ENCODE measurements at places on chromosomes 1 and 21.

DNA sequence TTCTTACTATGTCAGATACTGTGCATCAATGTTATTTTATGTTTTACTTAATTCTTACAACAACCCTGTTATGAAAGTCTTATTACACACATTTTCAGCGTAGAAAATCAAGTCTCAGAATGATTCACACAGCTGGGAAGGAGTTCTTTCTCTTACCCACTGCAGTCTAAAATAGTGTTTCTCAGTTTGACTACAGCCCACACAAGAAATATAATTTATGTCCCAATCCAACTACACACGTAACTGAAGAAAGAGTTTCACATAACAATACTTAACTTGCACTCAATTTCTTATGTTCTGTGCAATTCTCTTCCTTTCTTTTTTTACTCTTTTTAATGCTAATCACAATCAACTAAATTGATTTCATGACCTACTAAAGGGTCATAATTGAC is 252.8 kb upstream of the ADGRL2 start:
- DNase-seq: no peak

DNA sequence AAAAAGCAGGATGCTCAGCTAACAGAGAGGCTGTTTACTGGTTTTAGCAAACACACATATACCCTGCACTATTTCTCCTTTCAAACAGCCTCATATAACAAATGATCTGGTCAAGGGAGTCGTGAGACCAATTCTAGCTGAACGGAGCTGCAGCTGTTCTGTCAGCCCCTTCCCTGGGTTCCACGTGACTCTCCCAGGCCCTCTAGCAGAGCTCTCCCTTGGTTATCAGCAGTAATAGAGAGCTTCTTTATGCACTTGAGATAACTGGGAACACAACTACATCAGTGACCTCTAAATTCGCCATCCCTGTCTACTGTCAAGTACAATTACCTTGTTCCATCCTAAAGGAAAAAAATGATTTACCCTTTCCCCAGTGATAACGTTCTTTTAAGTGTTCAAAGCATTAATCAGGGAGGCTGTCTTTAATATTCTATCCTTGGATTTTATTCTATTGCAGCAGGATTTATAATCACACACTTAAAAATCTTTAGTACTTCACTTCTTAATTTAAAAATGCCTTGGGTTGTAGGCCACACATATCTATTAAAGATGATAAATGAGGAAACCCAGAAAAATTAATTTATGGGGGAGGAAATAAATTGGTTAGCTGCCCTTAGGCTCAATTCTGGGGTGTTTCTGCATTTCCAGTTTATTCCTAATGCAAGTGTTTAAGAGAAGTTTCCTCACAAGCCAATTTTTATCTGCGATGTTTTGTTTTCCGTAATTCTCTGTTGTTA is 28.2 kb downstream of the PTGER3 start:
- no peak for DNase-seq

- DNase-seq: no peak
Observed at GRCh38 chr21:31489726-31490125, 145.7 kb upstream of the TIAM1 start.

DNA sequence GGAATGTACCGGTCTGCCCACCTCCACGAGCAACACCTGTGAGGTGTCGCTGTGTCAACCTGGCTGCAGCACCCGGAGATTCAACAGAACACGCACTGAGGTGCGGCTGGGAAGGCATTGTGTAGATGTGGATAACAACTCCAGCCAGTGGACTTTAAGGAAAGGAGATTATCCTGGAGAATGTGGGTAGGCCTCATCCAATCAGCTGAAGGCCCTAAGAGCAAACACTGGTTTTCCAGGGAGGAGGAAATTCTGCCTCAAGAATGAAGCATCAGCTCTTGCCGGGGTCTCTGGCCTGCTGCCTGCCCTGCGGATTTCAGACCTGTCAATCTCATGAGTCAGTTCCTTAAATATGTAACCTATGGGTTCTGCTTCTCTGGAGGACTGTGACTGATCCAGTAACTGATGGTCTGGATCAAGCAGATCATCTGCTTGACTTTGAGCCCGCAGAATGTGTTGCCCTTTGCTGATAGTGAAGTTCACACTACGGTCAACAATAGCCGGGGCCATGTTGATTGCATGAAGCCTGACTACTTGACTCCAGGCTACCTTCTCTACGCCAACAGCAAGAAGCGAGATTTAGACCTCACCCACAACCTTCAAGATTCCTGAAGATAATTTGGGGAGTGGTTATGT is 15.9 kb upstream of the PRDM15 start:
- DNase-seq: no peak

- peak; percentile 1 for DNase-seq
Observed at GRCh38 chr1:243748706-243749283, 101.2 kb downstream of the AKT3 start.

DNA sequence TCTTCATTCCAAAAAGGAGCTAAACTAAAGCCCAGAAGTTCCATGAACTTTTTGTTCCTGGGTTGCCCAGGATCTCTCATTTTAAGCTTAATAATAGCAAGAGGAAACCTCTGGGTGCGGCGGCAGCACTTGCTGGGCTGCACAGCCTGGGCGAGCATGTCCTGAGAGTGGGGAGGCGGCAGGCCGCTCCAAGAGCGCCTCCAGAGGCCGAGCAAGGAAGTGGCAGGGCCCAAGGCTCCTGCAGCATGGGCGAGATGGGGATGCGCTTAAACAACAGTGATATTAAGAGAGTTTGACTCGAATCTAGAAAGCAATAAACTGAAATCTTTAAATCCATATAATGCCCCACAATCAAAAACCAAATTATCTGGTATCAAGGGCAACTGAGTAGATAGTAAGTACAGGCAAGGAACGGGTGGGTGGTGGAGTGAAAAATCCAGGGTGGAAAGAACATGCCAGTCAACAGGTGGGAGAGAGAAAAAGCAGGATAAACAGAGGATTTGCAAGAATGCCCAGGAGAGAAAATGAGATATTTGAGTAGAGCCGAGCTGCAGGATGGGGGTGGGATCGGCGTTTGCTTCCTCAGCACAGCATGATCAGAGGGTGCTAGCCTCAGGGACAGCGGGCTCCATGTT is 14.1 kb upstream of the TNR start:
- DNase-seq: no peak

GRCh38 chr1:118306851-118307250 is 121.8 kb upstream of the SPAG17 start:
- DNase-seq: no peak

- no peak for DNase-seq
Observed at GRCh38 chr1:156499842-156500542, 583 bp downstream of the MEF2D start.

DNA sequence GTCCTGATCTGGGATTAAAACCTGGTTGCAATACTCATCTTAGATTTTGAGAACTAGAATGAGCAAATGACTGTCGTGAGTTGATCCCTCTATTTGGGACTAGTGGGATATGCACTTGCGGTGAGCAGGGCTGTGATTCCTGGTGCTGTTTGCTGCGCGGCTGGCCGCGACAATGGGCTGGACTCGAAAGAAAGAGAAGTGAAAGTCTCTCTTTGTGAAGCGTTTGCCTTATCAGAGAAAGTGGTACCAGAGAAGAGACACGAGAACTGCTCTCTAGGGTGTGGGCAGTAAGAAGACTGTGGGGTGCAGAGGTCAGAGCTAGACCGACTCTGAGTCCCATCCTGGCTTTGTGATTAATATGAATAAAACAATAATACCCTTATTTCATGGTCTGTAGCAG is 8.6 kb downstream of the ST6GALNAC3 start:
- DNase-seq: no peak

DNA sequence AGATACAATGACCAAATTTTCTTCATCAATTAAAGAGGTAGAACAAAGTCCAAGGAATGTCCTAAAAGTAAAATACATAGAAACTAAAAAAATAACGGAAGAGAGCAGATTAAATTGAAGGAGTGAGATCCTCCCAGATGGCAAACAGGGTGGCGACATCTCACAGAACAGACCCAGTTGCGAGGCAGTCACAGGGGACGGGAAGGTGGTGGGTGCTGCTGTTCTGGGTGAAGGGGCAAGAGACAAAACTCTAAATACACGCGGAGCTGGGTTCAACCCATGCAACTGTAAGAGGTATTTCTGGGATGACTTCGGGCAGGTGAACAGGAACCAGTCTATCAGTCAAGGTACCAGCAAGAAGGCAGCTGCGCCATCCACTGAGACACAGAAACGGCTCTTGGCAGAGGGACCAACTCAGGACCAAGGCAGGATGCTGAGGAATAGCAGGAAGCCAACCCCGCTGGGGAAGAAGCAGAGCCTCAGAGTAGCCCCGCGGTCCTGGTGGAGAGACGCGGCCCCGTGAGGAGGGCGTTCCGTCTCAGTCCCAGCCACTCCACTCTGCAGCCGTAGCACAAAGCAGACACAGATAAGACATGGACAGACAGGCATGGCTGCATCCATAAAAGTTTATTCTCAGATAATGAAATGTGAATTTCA is 32.2 kb downstream of the WDR4 start:
- DNase-seq: no peak

DNA sequence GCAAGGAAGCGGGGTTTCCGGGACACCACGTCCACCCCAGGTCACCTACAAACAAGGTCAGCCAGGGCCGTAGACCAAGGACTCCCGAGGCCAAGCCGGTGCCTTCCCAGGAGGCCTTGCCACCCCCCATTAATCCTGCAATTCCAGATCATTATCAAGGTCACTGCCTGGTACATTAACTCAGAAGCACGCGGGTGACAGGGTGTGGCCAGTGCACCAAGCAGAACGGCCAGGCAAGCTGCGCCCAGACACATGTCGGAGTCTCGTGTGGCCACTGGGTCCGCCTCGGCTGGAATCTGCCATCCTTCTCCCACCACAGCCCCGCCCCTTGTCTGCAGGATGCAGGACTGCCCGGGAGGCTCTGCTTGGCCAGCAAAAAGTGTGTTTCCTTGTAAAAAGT is 144.7 kb downstream of the PRDM16 start:
- no peak for DNase-seq

DNA sequence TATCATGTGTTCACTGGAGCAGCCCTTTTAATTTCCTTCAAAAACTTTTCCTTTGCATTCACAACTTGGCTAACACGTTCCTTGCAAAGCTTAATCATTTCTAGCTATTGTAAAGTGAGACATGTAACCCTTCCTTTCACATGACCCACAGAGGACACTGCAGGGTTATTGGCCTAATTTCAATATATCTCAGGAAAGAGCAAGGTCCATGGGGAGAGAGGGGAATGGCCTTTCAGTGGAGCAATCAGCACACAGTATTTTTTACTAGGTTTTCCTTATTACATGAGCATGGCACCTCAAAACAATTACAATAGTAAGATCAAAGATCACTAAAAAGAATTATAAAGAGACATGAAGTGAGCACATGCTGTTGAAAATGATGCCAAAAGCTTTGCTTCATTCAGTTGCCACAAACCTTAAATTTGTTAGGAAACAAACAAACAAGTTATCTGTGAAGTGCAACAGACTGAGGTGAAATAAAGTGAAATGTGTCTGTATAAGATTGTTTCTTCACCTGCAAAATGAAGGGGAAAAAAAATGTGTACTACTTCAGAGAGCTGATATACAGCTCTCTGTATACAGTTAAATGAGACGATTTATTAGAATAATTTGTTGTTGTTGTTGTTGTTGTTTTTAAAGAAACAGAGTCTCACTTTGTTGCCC is 61.5 kb downstream of the EIF4G3 start:
- no peak for DNase-seq

DNA sequence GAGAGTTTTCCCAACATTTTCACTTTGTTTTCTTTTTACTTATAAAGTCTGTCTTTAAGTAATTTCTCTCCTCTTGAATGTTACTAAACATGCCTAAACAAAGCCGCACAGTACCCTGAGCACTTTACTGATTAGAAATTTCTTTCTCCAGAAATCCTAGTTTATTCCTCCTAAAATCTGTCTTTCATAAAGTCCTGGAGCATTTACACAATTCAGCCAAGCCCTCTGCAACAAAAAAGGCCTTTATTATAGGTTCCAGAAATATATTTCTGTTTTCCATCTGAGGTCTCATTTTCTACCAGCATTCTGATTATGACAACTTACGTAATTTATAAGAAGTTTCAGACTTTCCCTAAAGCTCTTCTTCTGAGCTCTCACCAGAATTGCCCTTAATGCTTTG is 549.5 kb upstream of the OLFM3 start:
- no peak for DNase-seq

GRCh38 chr1:150793221-150793620 is 14.8 kb downstream of the CTSK start:
- no peak for DNase-seq

GRCh38 chr1:116396769-116397168 is 23.7 kb downstream of the ATP1A1 start:
- DNase-seq: peak; percentile 40

- DNase-seq: no peak
Observed at GRCh38 chr1:46931151-46931550, 10.1 kb downstream of the CYP4A11 start.

DNA sequence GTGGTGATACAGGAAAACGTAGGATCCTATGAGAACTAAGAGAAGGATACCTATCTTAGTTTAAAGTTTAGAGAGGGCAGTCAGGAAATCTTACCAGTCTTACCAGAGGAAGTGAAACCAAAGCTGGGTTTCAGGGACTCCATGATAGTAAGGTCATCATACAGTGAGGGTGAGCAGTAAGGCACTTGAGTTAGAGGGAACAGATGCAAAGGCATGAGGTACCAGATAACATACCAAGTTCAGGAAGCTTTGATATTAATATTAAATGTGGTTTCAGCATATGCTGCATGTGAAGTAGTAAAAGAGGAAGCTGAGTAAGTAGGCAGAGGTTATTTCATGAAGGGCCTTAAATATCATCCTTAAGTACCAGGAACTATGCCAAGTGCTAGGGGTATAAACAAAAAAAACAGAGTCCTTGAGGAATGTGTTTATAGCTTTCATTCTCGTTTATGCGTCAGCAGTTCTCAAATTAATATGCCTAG is 16.9 kb downstream of the ATG4C start:
- no peak for DNase-seq

DNA sequence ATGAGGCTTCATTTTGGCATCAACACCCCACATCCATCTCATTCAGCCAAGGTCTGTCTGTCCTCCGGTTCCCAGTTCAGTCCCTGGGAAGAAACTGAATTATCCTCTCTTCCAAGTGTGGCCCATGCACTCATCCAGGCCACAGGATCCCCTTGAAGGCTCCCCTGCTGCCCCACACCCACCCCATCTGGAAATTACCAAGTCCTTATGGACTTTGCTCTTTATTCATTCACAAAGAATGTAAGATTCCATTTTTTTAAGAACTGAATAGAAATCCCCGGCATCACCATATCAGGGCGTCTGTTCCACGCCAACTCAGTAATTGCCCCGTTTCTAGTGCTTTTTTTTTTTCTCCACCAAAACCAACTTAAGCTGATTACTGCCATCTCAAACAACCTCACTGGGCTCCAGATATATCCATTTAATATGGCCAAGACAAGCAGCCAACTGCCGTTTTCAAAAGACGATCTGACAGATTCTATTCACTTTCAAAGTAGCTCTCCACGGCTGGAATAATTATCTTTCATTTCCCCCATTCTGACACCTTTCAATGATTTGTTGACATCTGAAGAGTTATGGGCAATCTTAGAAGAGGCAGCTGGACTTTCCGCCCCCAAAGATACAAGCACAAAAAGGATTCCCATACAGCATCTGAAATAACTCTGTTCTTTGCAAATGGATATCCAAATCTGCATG is 55.9 kb downstream of the OLIG1 start:
- DNase-seq: no peak
